ENCODE measurements at places on chromosomes 16 and 17.

DNA sequence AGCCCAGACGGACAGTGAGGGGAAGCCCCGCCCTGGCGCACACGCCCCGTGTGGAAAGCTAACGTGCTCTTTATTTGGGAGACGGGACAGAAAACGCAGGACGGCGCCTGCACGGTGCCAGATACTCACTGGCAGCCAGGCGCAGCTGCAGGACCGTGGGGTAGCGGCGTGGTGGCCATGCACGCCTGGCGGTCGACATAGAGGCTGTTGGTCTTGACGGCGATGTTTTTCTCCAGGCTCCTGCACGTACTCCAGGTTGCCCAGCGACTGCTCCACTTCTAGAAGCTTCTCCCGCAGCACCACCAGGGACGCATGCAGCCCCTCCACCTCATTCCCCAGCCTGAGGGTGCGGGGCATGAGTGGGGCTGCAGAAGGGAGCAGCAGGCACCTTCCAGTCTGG is 5.1 kb upstream of the C1QTNF8 start:
- DNase-seq, result no peak

GRCh38 chr16:12339686-12340085 is 363.2 kb downstream of the SNX29 start:
- DNase-seq, result no peak

DNA sequence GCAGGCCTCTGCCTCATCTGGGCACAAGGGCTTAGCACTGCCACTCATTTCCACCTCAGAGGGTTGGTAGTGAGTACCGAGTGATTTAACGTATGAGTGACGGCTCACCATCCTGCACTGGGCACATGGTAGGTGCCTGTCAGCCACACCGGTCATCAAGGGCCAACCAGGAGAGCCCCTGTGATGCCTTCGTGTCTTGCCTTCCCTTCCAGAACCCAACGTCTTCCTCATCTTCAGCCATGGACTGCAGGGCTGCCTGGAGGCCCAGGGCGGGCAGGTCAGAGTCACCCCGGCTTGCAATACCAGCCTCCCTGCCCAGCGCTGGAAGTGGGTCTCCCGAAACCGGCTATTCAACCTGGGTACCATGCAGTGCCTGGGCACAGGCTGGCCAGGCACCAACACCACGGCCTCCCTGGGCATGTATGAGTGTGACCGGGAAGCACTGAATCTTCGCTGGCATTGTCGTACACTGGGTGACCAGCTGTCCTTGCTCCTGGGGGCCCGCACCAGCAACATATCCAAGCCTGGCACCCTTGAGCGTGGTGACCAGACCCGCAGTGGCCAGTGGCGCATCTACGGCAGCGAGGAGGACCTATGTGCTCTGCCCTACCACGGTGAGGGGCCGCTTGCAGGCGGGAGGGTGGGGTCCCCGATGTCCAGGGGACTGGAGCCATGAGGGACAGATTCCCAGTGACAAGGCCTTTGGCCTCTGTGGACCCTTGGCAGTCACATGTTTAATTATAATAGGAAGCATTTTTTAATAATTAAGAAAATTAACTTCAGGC is 37.1 kb downstream of the MRC2 start:
- DNase-seq, result no peak

- DNase-seq, result no peak
Measured at GRCh38 chr17:65401561-65401960, 159.9 kb downstream of the AXIN2 start.

DNA sequence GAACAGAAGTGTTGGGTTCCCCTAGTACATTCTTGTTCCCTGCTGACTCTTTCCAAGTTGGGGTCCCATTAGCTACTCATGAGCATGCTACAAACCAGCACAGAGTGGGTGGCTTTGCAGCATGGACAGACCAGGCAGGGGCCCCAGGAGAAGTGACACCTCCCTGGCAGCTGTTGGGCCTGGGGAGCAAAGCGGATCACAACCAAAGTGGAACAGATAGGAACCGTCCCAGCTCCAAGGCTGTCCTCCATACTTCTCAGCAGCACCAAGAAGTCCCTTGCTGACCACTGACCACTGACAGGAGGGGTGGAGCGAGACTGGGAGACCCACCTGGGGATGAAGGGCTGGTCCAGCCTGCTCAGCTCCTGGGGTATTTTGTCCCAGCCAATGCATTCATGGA is 12.4 kb upstream of the GFAP start:
- DNase-seq, result no peak

DNA sequence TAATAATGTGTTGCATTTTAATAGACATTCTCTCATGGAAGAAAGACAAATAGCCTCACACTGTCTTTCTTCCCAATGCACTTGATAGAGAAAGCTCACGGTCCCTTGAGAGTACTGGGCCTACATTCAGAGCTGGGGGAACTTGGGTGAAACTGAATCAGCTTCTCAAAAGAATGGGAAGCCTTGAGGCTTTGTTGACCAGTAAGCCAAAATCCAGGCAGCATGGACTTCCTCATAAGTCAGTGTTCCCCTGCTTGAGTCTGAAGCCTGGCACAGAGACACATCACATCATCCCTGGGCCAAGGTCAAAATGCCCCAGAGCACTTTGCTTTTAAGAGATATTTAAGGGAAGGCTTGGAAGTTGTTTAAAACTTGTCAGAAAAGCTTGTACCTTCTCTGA is 302.2 kb upstream of the SALL1 start:
- DNase-seq, result no peak

- no peak for DNase-seq
Measured at GRCh38 chr17:9057310-9057709, 36.0 kb downstream of the NTN1 start.

- no peak for DNase-seq
Measured at GRCh38 chr17:28364665-28365363, at the start of gene SEBOX. TSS of gene SEBOX (minus strand) at chr17:28365199. CDS start at chr17:28365151, 48 bp downstream.

- DNase-seq, result no peak
Measured at GRCh38 chr17:45755050-45755449, 29.1 kb upstream of the CRHR1 start.

GRCh38 chr17:4750606-4751005 is 10.9 kb upstream of the CXCL16 start:
- no peak for DNase-seq

GRCh38 chr17:9715503-9716016 is 70.2 kb downstream of the USP43 start:
- DNase-seq, result no peak

- DNase-seq, result no peak
Measured at GRCh38 chr17:28878981-28879380, 18.6 kb downstream of the FLOT2 start.

DNA sequence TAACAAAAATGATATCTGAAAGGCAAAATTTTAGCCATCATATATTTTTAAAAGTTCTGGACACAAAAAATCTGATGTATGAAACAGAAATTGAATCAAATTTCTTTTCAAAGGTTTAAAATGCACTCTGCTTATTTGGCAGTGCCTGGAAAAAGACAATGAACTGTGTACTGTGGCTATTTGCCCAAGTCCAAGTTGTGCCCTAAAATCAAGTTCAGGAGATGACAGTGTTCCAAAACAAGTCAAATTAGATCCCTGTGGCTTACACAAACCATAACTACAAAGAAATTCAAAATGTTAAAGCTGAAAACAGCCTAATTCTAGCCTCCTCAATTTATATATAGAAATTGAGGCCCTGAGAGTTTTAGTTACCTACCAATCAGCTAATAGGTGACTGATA is 25.6 kb downstream of the CMC2 start:
- DNase-seq, result no peak

DNA sequence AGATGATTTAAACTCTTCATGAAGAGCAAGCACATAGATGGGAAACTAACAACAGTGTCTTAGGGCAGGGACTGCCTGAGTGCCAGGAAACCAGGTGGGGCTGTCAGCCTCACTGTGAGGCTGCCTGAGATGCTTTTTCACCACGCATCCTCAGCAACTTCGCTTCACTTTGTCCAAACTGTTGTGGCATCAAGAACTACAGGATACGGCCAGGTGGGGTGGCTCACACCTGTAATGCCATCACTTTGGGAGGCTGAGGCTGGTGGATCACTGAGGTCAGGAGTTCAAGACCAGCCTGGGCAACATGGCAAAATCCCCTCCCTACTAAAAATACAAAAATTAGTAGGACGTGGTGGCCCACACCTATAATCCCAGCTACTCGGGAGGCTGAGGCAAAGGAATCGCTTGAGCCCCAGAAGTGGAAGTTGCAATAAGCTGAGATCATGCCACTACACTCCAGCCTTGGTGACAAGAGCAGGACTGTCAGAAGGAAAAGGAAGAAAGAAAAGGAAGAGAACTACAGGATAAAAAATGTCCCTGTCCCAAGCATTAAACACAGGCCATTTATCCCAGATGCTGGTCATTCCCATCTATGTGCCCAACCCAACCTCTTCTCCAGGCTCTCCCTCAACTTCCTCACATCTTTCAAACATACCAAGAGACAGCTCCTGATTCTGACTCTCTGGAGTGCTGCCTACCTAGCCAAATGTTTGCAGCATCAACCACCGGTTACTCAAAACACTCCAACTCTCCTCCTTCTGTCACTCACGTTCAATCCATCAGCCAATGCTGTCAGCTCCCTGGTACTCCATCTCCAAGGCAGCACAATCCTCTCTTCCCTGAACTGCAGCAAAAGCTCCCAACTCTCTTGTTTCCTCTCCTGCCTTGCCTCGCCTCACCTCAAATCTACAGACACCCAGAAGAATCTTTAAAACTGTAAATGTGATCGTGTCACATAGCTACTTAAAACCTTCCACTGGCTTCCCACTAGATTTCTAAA is 1.6 kb downstream of the EIF4A3 start:
- DNase-seq, result no peak

- no peak for DNase-seq
Measured at GRCh38 chr16:70158261-70158939, 15.2 kb upstream of the CLEC18C start.

DNA sequence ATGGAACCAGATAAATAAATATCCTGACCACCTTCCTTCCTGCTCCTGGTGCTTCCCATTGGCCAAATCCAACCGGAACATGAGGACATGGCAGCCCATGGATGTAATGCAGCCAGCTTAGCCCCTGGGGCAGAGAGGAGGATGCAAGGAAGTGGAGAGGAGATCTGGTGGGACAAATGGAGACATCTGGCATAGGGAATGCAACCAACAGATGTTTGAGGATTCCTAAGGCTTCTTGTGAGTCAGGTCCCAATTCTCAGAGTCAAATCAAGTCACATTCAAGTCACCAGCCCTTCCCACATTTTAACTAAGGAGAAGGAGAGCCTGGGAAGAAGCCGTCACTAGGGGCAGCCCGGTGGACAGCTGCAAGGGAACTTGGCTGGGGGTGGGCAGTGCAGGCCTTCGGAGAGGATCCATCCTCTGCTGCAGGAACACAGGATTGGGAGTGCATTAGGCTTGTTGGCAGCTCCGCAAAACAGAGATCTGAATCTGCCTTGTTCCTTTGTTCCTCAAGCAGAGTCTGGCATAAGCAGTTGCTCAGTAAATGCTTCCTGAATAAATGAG is 62.8 kb upstream of the HS3ST2 start:
- no peak for DNase-seq

- peak; percentile 39 for DNase-seq
Measured at GRCh38 chr17:81976332-81977210, 858 bp upstream of the ASPSCR1 start.

GRCh38 chr16:89246903-89247733 is 29.6 kb downstream of the ZNF778 start:
- peak; percentile 95 for DNase-seq

DNA sequence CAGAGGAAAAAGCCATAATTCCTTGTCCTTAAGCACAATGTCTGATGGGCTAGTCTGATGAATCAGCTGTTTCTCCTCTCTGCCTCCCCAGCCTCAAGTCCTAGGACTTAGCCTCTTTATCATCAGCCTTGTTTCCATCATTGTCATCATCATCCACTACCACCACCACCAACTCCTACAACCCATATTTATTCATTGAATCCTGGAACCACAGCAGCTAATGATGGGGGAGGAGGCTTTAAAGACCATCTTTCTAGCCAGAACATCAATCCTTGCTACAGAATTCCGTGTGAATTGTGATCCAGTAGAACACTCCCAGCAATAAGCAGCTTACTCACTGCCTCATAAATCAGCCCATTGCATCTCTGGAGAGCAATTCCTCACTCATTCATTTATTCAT is 97.6 kb upstream of the TMEM132E start:
- no peak for DNase-seq

GRCh38 chr17:67685351-67685750 is 32.4 kb upstream of the NOL11 start:
- no peak for DNase-seq

GRCh38 chr17:82257473-82257872 is 16.0 kb downstream of the CSNK1D start:
- peak; percentile 68 for DNase-seq

DNA sequence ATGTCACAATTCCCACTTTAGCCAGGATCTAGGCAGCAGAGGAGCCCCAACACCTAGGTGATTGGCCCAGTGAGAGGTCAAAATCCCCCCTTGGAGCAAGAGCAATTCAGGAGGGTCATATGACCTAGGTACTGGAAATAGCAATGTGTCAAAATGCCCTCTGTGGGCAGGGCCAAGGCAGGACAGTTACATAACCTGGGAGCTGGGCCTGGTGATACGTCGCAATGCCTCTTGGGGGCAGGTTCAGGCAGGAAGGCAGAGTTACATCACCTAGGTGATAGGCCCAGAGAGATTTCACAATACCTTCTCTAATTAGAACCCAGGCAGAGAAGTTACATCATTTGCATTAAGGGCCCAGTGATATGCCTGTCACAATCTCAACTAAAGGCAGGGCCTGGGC is 1906.3 kb downstream of the TP53TG3F start:
- no peak for DNase-seq

DNA sequence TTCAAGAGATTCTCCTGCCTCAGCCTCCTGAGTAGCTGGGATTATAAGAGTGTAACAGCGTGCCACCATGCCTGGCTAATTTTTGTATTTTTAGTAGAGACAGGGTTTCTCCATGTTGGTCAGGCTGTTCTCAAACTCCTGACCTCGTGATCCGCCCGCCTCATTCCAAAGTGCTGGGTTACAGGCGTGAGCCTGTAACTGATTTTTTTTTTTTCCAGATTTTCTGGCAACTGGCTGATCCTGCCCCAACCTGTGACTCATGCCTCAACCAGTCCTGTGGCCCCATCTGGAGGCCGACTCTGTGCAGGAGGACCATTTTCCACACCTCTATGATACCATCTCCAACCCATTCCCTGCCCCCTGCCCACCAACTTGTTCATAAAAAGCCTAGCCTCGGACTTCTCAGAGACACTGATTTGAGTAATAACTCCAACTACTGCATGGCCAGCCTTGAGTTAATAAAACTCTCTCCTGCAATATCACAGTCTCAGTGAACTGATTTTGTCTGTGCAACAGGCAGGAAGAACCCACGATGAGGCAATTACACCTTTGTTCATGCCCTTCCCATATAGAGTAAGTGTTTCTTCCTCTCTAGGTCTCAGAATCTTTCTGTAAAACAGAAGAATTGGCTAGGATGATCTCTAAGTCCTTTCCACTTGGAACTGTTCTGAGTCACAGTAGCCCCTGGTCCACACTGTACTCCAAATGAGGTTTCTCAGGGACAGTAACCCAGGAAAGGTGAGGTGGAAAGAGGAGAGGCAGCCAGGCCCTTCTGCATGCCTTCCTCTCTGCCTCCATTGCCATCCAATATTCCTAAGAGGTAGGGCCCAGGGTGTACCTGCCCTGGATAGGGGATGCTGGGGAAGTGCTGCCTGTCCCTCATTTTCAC is 8.8 kb upstream of the CNOT1 start:
- no peak for DNase-seq
